Common myeloid progenitor, CD34-positive (primary cell): ENCODE measurements at places on chromosomes 11 and 22.

GRCh38 chr11:72348250-72348649 is 86.1 kb downstream of the CLPB start:
- no peak for DNase-seq

DNA sequence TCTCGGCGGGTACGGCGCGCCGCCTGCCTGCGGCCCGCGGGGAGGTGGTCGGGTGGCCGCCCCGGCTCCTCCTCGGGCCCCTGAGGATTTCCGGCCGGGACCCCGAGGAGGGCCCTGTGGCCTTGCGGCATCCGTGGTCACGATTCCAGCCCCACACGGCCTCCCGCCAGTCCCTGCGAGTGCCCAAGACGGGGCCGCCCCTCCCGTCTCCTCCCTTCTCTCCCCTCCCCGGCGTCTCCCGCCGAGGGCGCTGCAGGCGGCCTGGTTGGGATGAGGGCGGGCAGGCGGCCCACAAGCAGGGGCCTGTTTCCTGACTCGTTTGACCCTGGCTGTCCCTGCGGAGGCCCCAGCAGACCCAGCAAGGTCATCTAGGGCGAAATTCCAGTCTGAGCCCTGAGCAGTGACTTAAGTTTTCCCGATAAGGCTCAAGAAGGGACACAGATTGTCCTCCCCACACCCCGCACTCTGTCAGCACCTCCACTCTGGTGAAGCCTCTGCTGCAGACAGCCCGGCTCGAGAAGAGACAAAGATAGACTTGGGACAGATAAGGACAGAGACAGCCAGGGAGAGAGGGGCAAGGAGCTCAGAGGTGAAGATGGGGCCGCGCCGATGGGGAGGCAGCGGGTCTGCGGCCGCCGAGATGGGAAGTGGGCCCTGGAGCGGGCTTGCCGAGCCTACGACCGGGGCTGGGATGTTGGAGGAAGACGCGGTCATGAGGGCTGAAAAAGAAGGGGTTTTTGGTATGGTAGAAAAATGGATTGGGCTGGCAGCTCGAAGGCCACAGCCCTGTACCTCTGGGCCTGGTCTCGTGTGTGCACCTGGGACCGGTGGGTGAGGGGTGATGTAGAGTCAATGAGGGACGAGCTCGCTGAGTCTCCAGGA is 95.0 kb downstream of the SWAP70 start:
- peak; percentile 56 for DNase-seq

DNA sequence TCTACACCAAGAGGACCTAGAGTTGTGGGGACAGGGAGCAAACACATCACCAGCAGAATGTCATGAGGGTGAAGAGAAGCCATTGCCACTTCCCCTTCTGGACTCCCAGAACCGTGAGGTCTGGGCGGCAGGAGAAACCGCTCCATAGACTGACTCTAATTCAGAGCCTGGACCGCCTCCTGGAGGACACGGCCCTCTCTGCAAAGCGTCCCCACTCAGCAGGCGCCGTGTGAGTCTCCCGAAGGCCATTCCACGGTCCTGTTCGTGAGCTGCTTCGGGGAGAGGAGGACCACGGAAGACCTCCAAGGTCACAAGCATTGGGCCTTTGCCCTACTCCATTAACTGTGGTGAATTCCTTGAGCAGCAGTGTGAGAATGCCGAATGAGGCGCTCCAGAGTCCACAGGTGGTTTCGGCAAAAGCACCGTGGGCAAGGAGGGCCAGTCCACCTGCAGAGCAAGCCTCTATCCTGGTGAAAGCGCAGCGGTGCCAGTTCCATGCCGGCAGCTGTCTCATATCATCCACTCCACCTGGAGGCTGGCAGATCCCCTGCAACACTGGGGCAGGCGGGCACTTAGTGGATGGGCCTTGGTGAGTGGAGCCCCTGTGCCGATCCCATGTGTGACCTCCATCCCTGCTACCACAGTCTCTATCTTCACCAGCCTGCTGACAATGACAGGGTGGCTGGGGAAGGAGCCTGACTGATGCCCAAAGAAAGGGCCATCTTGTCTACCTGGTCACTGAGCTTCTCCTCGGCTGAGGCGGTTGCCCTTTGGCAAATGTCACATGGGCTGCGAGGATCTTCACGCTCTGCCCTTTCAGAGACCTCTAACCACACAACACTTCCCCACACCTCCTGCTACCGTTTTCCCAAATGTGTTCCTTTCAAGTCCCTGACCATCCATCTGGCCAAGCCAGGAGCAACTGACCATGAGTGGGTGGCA is 7.5 kb downstream of the C11orf21 start:
- DNase-seq: peak; percentile 71

GRCh38 chr11:46541593-46542371 is 52.0 kb downstream of the AMBRA1 start:
- peak; percentile 57 for DNase-seq

- peak; percentile 52 for DNase-seq
Measured at GRCh38 chr11:35943713-35944502, at the start of gene LDLRAD3. LDLRAD3 (plus strand) TSS chr11:35944062; CDS start chr11:35944099, 37 bp downstream.

GRCh38 chr11:118899706-118900360 is 16.1 kb downstream of the CXCR5 start:
- DNase-seq: no peak

- no peak for DNase-seq
Measured at GRCh38 chr11:131763193-131763890, 392.9 kb downstream of the NTM start.
